Transverse colon (tissue), 4 donors: ENCODE measurements at places on chromosomes 3 and 15.

GRCh38 chr3:80285388-80285787 is 517.6 kb upstream of the ROBO1 start:
- no peak for DNase-seq

- DNase-seq: peak; percentile 63
These were observed at the start of gene CSPG4 for GRCh38 chr15:75712668-75713337. Gene CSPG4 (minus strand): TSS chr15:75712848. CDS start chr15:75712755, 93 bp downstream.

- no peak for DNase-seq
These were observed 2.3 kb downstream of the TJP1 start for GRCh38 chr15:29819979-29820378.

DNA sequence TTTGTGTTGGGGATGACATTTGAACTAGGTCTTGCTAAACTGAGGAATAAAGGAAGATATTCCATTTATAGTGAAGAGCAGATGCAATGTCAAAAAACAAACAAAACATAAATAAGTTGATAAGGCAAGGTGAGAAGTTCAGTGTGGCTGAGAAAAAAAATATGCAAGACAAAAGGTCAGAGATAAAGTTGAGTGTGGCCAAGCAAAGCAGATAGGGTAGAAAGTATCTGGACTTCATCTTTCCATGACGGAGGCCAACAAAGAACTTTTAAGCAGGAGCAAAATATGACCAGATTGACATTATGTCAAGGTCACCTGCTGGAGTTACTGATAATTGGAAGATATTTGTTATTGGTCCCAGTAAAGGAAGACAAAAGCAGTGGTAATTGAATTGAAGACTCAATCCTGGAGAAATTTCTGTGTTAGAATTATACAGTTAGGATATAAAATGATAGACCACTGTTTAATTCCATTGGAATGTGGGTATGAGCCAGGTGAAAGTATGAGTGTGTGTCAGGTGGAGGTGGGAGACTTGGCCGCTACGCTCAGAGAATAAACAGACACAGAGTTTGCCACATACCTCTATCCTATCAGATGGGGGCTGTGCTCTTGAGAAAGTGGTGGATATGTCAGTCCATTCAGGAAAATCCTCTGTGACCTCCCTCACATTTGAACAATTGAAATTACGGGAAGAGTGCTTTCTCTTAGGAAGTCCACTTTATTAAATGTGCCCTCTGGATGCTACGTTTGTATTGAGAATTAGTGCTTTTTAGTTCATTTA is 28.1 kb downstream of the ADIPOQ start:
- no peak for DNase-seq

GRCh38 chr3:117873249-117873600 is 1161.4 kb downstream of the IGSF11 start:
- peak; percentile 10 for DNase-seq

DNA sequence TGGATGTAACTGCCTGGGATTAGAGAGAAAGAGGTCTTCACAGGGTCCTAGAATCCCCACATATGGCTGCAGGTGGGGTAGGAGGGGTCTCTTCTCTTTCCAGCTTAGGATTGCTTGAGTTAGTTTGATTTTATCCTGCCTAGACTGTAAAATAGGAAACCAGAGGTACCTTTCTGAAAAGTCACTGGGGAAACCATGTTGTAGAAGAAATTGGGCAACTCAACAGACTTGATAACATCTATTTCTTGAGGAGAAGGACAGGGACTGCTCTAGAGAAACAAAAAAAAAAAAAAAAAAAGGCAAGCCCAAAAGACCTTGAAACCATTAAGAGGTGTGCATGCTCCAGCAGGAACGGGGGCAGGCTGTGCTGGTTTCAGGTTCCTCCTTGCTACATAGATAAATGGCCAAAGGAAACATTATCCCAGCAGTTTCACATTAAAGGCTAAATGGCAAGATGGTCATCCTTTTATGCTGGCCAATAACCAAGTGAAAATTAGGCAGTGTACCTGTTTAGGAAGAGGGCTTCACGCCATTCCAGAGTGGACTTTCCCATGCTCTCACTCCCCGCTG is 116.1 kb downstream of the ALDH1A2 start:
- no peak for DNase-seq

DNA sequence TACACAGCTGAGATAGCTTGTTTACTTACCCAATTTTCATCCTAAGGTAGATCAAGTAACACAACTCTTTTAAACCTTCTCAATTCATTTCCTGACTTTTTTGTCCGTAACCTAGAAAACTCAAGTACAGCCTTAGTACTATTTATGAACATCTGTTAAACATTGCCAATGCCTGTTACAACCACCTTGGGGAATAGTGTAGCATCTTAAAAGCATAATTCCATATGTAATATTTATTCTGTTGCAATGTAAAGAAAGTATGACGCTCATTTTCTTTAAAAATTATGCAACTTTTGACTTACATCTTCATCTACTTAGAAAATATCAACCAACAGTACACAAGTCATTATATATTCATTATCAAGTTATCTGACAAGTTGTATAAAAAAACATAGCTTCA is 54.6 kb downstream of the SUCLG2 start:
- DNase-seq: no peak

GRCh38 chr3:173066044-173067004 is 74.7 kb downstream of the SPATA16 start:
- no peak for DNase-seq

- no peak for DNase-seq
These were observed 15.0 kb upstream of the PLSCR1 start for GRCh38 chr3:146559388-146559787.

DNA sequence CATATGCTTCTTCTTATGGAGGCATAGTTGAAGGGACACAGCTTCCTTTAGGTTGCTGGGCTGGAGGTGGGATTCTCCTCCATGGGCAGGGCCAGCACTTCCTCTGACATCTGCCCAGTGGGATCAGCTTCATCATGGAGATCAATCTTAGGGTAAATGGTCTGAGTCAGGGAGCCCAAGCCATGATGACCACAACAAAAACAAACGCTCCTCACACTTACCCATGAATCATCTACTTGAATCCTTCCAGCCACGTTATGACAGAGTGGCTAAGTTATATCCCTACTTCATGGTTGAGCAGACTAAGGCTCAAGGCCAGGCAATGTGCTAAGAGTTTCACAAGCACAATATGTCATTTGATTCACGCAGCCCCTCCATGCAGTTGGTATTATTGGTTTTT is 87.2 kb upstream of the NMNAT3 start:
- no peak for DNase-seq

- DNase-seq: no peak
These were observed 121.4 kb downstream of the KLF13 start for GRCh38 chr15:31447931-31448634.

DNA sequence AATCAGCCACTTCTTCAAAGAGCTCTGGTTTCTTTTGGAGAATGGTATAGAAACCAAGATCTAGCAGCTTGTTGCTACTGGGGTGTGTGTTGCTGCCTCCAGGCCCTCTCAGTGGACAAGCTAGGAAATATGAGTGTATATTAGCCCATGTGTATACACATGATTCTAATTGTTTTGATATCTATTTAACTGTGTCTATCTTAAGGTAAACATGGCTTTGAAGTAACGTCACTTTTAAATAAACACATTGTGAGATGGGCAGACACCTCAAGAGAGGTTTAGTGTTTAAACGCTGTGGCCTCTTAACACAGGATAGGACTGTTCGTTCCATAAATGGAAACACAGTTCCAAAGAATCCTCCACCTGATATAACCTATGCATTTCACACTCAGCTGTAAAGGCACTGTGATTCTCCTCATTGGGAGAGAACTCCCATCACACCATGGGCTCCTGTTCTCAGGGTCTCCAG is 87.0 kb downstream of the GMPS start:
- DNase-seq: no peak

DNA sequence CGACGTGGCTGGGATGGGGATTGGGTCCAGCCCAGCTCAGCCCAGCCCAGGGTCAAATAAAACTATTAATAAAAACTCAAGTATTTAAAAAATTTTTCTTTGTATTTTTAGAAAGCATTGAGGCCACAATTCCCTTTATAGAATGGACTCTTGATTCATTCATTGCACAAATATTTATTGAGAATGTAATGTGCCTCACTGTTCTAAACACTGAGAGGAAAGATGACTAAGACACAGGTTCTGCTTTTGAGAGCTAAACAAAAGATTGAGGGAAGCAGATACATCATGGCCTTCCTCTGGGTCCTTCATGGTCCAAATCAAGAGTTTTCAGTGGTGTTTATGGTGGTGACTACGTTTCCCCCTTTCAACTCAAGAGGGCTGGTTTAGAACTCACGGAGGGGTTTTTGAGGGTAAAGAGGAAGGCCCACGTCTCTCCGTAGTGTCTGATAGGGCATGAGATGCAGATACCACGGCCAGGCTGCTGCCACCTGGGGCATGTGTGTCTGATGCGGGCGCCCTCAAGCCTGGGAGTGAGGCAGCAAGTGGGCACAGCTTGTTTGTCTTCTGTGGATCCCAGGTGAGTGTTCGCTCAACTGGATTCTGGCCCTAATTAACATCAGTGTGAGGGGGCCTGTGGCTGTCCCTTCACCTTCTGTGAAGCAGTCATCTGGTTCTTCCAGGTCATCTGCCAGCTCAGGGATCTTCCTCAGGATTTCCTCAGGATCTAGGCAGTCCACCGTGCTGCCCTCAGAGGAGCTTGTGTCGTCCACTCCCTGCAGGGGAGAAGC is 73.5 kb upstream of the SCN5A start:
- no peak for DNase-seq

DNA sequence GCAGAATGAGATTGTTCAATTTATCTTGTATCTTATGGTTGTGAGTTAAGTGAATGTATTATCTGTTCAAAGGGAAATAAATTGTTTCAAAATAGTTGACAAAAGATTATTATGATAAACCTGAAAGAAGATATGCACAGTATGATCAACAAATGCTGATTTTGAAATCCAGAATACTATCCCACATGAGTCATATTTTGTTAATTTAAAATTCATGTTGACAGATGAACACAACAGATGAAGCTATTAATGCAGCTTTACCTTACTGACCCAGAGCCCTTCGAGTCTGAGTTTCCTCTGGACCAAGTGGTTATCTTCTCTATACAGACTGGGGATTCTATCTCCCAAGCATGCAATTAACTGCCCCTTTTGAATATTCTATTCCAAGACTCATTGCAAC is 482.8 kb downstream of the FGF12 start:
- DNase-seq: no peak

DNA sequence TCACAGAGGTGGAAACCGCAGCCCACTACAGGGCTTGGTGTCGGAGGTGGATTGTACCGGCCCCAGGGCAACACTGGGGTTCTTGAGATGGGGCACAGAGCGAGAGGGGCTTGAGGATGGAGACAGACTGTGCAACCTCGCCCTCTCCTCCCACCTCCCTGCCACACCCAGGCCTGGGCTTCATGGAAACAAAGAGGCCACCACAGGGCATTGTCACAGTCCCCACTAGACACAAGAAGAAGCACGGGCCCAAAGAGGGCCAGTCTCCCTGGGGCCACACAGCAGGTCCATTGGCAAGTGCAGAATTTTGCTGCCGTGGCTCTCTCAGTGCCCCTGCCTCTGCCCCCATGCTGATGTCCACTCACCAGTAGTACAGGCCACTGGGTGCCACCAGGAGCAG is 4.1 kb upstream of the CALML4 start:
- no peak for DNase-seq

DNA sequence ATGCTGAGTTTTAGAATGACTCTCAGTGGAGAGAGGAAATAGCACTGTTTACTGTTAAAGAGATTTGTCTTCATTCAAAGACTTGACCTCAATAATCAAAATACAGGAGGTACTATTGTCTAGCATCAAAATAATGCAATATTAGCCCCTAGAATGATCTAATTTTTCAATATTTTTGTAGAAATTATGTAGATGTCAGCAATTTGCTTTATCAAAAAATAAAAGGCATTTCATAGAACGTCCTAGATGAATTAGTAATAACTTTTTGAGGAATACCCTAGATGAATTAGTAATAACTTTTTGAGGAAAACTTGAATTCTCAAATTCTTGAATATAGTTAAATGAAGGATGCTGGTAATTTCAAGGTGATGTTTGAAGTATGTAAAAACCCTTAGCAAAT is 1252.1 kb upstream of the CADM2 start:
- no peak for DNase-seq

- no peak for DNase-seq
These were observed 241.1 kb downstream of the WNT5A start for GRCh38 chr3:55246033-55246432.

GRCh38 chr3:58093574-58094195 is 85.5 kb downstream of the FLNB start:
- DNase-seq: no peak

- peak; percentile 98 for DNase-seq
These were observed at the start of the genes NUSAP1 and OIP5 for GRCh38 chr15:41332194-41333025. Gene NUSAP1 (plus strand): TSS chr15:41332881. CDS start chr15:41332958, 77 bp downstream. Gene OIP5 (minus strand): TSS chr15:41332591. CDS start chr15:41332561, 30 bp downstream.

DNA sequence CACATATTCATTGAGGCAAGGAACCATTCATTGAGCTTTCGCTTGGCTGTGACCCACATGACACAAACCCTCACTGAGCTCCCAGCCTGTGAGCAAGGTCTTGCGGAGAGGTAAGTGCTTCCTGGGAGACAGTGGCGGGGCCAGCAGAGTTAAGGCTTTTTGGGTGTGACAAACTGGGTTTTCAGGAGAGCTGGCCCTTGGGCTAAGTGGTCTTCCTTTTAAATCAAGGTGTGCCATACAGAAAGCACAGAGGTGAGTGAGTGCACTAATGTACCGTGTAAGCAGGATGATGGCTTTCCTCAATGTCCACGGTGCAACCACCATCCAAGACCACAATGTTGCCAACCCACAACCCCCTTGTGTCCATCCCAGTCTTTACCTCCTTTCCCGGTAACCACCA is 28.6 kb downstream of the POMGNT2 start:
- DNase-seq: no peak

- peak; percentile 72 for DNase-seq
These were observed 680 bp downstream of the GOLIM4 start for GRCh38 chr3:168094877-168095610.

GRCh38 chr3:108295421-108296175 is 750 bp upstream of the HHLA2 start:
- peak; percentile 71 for DNase-seq

- no peak for DNase-seq
These were observed 20.9 kb downstream of the TP63 start for GRCh38 chr3:189652042-189652441.

GRCh38 chr3:116059421-116060096 is 385.7 kb downstream of the LSAMP start:
- DNase-seq: no peak

DNA sequence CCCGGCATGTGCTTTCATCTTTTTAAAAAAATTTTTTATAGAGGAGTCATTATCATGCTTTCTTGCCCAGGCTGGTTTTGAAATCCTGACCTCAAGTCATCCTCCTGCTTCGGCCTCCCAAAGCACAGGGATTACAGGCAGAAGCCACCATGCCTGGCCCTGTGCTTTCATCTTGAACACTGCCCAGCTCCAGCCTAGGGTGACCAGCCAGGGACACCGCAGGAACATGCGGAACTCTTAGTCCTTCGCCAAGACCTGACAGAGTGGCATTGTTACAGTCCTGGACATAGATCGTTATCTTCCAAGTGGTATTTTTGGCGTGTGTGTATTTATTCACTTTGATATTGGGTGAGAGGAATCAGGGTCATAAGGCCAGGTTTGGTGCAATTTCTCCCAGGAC is 7.9 kb upstream of the FURIN start:
- DNase-seq: no peak
